ENCODE measurements at places on chromosomes 3 and 15.

- DNase-seq: no peak
These were observed 14.8 kb downstream of the MUC13 start for GRCh38 chr3:124919756-124920155.

DNA sequence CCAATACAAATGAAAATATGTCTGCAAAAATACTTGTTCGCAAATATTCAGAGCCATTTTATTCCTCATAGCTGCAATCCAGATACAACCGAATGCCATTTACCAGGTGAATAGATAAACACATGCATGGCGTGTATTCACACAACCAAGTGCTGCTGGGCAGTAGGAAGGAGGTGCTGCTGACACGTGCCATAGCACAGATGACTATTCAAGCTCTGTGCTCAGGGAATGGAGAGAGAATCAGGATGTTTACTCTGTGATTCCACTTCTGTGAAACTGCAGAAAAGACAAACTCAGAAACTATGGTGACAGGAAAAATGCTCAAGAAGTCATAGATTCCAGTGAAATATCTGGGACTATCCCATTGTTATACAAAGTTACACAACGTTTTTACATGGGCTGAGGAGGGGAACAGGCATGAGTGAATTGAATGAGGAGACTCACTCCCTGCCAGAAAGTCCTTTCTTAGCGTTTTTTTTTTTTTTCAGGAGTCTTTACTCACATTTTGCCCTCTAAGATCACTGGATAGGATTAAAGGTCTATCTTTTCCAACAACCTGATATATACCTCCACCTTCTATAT lies 152.9 kb upstream of the NDN start:
- DNase-seq: no peak

DNA sequence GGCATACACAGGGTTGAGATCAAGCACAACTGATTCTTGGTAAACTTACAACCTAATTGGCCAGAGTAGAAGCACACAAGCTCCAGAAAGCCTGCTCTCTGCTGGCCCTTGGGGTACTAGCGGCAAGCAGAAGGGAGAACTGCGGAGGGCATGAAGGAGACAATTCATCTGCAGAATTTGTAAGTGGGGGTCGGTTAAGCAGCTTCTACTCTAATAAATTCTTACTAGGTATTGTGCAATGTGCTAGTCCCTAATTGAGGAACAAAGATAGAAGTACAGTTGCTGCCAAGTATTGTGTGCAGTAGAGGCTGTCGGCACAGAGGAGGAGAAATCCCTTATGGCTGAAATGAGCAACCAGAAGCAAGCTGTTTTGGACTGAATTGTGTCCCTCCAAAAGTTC lies 91.2 kb upstream of the VEPH1 start:
- no peak for DNase-seq

DNA sequence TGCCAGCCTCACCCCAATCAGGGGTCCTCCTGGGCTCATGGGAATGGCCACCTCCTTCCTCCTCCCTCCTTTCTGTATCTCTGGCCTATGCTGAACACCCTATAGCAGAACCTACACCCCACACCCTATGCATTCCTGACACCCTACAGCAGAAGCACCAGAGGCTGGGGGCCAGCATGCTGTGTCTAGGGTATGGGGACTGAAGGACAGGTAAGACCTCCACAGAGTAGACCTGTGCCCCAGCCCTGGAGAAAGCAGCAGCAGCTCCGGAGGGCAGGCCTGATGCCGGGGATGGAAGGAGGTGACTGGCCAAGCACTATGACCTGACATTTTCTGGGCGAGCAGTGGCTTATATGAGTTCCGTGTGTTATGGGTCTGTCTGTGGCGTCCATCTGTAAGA lies 66.9 kb downstream of the TLE3 start:
- DNase-seq: no peak

- DNase-seq: no peak
These were observed 44.6 kb upstream of the LMCD1 start for GRCh38 chr3:8457039-8457438.

DNA sequence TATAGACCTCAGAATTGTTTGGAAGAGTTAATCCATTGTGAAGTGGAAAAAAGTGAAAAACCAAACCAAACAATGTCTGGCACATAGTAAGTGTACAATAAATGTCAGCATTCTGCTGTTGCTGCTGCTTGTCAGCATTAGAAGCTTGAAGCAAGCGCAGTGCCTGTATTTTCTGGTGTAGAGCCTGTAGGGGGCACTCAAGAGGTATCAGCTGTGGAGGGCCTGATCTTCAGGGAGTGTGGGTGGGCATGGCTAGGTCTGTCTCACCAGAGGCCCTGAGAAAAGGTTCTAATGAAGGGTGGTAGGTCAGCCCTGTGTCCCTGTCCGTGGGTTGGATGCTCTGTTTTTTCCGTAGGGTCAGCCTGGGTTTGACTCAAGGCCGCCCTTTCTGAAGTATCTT lies 3.6 kb downstream of the ADAMTSL3 start:
- no peak for DNase-seq

GRCh38 chr3:77467702-77468625 lies 428.1 kb downstream of the ROBO2 start:
- DNase-seq: no peak

Data from activated T-cell treated with anti-CD3 and anti-CD28 coated beads for 4 hours (primary cell).